A549 treated with RU486 at 1 μM for 4 hours (cell line): ENCODE measurements at places on chromosomes 7 and 10. TPM values are rescaled to one million over a fixed set of nuclear protein-coding genes. Genes with fewer than 3 reads are reported as not detected.

The MICU1 gene
- 53.5 to 62.3 TPM (median 54.7 TPM) in 5 replicates for total RNA-seq

The FAM241B gene
- 13.9 to 20.5 TPM (median 18.8 TPM) in 5 replicates for total RNA-seq

The MYO1G gene
- 0.07 to 0.20 TPM (median 0.13 TPM) in 5 replicates for total RNA-seq

The CPXM2 gene
- not detected in 5 replicates for total RNA-seq

The BTBD16 gene
- 0.32 to 0.80 TPM (median 0.49 TPM) in 5 replicates for total RNA-seq

The OR13A1 gene
- total RNA-seq = not detected in 5 replicates

The PROSER2 gene
- total RNA-seq = 31.5 to 49.4 TPM (median 44.1 TPM) in 5 replicates

The ZP3 gene
- total RNA-seq = 14.4 to 21.7 TPM (median 19.4 TPM) in 5 replicates

The PPP1R9A gene
- total RNA-seq = 2.8 to 4.5 TPM (median 4.3 TPM) in 5 replicates

The PRSS37 gene
- total RNA-seq = not detected in 5 replicates

The WDR37 gene
- total RNA-seq = 7.5 to 8.2 TPM (median 8.0 TPM) in 5 replicates

The GATA3 gene
- 4.0 to 6.6 TPM (median 5.3 TPM) in 5 replicates for total RNA-seq

The TRUB1 gene
- 11.1 to 15.3 TPM (median 14.5 TPM) in 5 replicates for total RNA-seq

The NKX1-2 gene
- total RNA-seq = 0.03 to 0.05 TPM in 2 of 5 replicates, not detected in the others

The STAG3 gene
- 0.10 to 0.50 TPM (median 0.20 TPM) in 4 of 5 replicates, not detected in the other for total RNA-seq

The CYTH3 gene
- total RNA-seq = 19.3 to 23.4 TPM (median 21.0 TPM) in 5 replicates

The HECW1 gene
- total RNA-seq = 10.9 to 14.6 TPM (median 13.4 TPM) in 5 replicates

The NAPEPLD gene
- 3.5 to 5.7 TPM (median 4.0 TPM) in 5 replicates for total RNA-seq

The LRRC61 gene
- total RNA-seq = 0.12 to 0.19 TPM (median 0.17 TPM) in 3 of 5 replicates, not detected in the others

The GNGT1 gene
- total RNA-seq = not detected in 5 replicates

The ATOH7 gene
- total RNA-seq = 0.23 to 0.43 TPM (median 0.23 TPM) in 5 replicates

The GNAT3 gene
- total RNA-seq = not detected in 5 replicates

The GGCT gene
- total RNA-seq = 58.7 to 89.2 TPM (median 74.6 TPM) in 5 replicates

The TMEM273 gene
- not detected in 5 replicates for total RNA-seq

The AKR1C4 gene
- total RNA-seq = 0.10 to 0.41 TPM (median 0.30 TPM) in 5 replicates

The FAM25G gene
- total RNA-seq = 0.88 to 1.1 TPM (median 0.95 TPM) in 3 of 5 replicates, not detected in the others

The TAF5 gene
- total RNA-seq = 2.4 to 4.4 TPM (median 3.6 TPM) in 5 replicates

The SPDYE2B gene
- not detected in 5 replicates for total RNA-seq

The TYSND1 gene
- 12.5 to 20.0 TPM (median 18.1 TPM) in 5 replicates for total RNA-seq

The SMURF1 gene
- total RNA-seq = 23.6 to 29.8 TPM (median 27.5 TPM) in 5 replicates

The KCP gene
- 0.08 to 0.18 TPM (median 0.14 TPM) in 5 replicates for total RNA-seq

The GCC1 gene
- 12.7 to 15.0 TPM (median 14.9 TPM) in 5 replicates for total RNA-seq

The SNCG gene
- 9.3 to 15.3 TPM (median 13.4 TPM) in 5 replicates for total RNA-seq

The UNCX gene
- total RNA-seq = 0.06 to 0.09 TPM (median 0.08 TPM) in 4 of 5 replicates, not detected in the other

The GOLGA7B gene
- total RNA-seq = 4.0 to 5.9 TPM (median 4.7 TPM) in 5 replicates

The ZNF800 gene
- total RNA-seq = 6.2 to 12.0 TPM (median 11.3 TPM) in 5 replicates

The AOC1 gene
- not detected in 5 replicates for total RNA-seq

The MOGAT3 gene
- total RNA-seq = not detected in 5 replicates

The ZPBP gene
- total RNA-seq = not detected in 5 replicates

The SLC29A4 gene
- total RNA-seq = 8.3 to 15.3 TPM (median 14.5 TPM) in 5 replicates

The CAMK2B gene
- total RNA-seq = 0.09 to 0.46 TPM (median 0.29 TPM) in 5 replicates

The SEPTIN14 gene
- total RNA-seq = not detected in 5 replicates

The MMP21 gene
- total RNA-seq = 0.05 TPM in 1 of 5 replicates, not detected in the others

The GJD4 gene
- total RNA-seq = 0.09 TPM in 1 of 5 replicates, not detected in the others

The ZNF736 gene
- not detected in 5 replicates for total RNA-seq

The ELN gene
- 0.08 to 0.10 TPM (median 0.09 TPM) in 4 of 5 replicates, not detected in the other for total RNA-seq

The PBLD gene
- 2.7 to 5.2 TPM (median 3.4 TPM) in 5 replicates for total RNA-seq

The ZNF438 gene
- total RNA-seq = 1.5 to 2.1 TPM (median 1.7 TPM) in 5 replicates

The IFIT1 gene
- 4.3 to 7.0 TPM (median 5.3 TPM) in 5 replicates for total RNA-seq

The HOXA10 gene
- 6.4 to 8.3 TPM (median 7.5 TPM) in 5 replicates for total RNA-seq

The HOGA1 gene
- 0.83 to 1.7 TPM (median 0.93 TPM) in 5 replicates for total RNA-seq

The ABCF2 gene
- total RNA-seq = 63.8 to 70.3 TPM (median 68.4 TPM) in 5 replicates

The LIPJ gene
- total RNA-seq = not detected in 5 replicates

The WEE2 gene
- not detected in 5 replicates for total RNA-seq

The OR2A7 gene
- total RNA-seq = not detected in 5 replicates

The SLC16A9 gene
- total RNA-seq = 0.05 to 0.09 TPM (median 0.08 TPM) in 4 of 5 replicates, not detected in the other

The SFRP5 gene
- 1.9 to 2.5 TPM (median 2.3 TPM) in 5 replicates for total RNA-seq

The FOXK1 gene
- total RNA-seq = 10.4 to 14.3 TPM (median 11.3 TPM) in 5 replicates
